Sciatic nerve (tissue), 2 donors: ENCODE measurements at places on chromosomes 2 and 18. TPM values are rescaled to one million over a fixed set of nuclear protein-coding genes. Genes with fewer than 3 reads are reported as not detected.

DNA sequence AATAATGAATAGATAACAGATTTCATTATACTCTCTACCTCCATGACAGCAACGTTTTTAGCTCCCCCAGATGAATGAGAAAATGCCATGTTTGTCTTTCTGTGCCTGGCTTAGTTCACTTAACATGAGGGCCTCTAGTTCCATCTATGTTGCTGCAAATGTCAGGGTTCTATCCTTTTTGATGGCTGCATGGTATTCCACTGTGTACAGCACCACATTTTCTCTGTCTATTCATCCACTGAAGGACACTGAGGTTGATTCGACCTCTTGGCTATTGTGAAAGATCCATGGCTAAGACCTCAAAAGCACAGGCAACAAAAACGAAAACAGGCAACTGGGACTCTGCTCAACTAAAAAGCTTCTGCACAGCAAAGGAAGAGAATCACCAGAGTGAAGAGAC lies 264.6 kb downstream of the HDAC4 start:
- DNase-seq = no peak

GRCh38 chr2:188193230-188193629 lies 98.4 kb upstream of the GULP1 start:
- no peak for DNase-seq

DNA sequence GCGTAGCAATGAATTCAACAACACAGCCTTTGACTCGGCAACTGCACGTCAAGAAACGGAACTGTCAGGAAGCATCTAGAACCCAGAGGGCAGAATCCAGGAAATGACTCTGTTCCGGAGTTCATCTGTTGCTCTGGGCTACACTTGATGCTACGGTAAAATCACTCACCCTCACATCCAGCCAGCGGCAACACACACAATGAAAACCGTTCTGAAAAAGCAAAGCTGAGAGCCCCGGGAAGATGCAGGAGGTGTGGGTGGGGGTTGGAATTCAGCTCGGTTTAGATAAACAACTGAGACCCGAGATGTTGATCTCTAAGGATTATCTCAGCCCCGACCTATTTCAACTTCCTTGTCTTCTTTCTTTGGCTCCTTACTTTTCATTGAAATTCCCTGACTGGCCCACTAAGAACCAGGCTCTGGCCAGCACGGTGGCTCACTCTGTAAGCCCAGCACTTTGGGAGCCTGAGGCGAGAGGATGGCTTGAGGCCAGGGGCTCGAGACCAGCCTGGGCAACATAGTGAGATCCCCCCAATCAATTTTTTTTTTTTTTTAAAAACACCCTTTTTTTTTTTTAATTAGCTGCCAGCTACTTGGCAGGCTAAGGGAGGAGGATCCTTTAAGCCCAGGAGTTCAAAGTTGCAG lies 13.3 kb upstream of the RAB17 start:
- no peak for DNase-seq

DNA sequence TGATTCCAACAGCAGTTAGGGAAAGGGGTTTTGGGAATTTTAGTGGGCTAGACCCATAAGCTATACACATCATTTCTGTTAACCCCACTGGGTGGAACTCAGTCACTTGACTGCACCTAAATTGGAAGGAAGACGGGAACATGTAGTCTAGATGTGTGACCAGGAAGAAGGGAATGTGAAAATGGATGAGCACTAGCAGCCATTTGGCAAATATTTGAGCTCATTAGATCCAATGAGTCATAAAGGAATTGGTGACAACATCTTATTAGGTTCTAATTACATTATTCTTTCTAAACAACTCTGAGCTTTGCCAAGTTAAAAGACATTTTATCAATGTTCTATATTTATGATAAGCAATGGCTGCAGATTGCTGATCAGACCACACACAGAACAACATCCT lies 400.6 kb downstream of the IRS1 start:
- DNase-seq = no peak

The GAL3ST2 gene
- not detected for total RNA-seq

The AGFG1 gene
- 85.6 TPM for total RNA-seq

DNA sequence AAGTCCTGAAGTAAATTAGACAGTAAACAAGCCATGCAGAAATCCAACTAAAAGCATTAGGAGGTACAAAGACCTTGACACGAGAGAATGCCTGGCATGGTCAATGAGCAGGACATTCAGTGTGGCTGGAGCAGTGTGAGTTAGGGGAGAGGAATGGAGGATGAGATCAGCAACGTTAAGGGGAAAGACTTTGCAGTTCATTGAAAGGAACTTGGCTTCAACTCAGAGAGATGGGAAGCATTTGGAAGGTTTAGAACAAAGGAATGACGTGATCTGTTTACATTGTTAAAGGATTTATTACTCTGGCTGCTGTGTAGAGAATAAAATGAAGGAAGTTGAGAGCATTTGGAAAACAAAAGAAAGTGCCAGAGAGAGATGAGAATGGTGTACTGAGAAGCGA lies 621.3 kb downstream of the XIRP2 start:
- DNase-seq = no peak

GRCh38 chr2:204024503-204024902 lies 87.9 kb downstream of the ICOS start:
- DNase-seq = no peak

DNA sequence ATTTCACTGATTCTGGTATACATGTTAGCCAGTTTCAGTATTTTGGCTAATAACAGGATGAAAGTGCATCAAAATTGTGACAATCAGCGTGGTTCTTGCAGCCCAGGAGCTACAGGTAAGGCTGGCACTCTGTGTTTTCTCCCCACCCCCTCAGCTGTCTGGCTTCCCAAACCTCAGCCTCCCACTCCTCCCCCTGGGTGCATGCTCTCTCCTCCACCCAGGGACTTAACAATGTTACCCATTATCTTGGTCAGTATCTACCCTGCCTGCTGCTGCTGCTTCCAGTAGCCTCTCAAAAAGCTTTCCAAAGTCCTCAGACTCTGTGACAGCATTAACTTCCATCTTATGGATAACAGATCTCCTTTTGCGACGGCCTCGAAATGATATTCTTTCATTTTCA lies 41.0 kb downstream of the TRABD2A start:
- DNase-seq = no peak

GRCh38 chr2:201808027-201808426 lies 1.7 kb downstream of the CDK15 start:
- DNase-seq = no peak

The TNS1 gene
- total RNA-seq = 703 TPM

The RAMP1 gene
- total RNA-seq = 26.3 TPM

The TAF4B gene
- 5.5 TPM for total RNA-seq

DNA sequence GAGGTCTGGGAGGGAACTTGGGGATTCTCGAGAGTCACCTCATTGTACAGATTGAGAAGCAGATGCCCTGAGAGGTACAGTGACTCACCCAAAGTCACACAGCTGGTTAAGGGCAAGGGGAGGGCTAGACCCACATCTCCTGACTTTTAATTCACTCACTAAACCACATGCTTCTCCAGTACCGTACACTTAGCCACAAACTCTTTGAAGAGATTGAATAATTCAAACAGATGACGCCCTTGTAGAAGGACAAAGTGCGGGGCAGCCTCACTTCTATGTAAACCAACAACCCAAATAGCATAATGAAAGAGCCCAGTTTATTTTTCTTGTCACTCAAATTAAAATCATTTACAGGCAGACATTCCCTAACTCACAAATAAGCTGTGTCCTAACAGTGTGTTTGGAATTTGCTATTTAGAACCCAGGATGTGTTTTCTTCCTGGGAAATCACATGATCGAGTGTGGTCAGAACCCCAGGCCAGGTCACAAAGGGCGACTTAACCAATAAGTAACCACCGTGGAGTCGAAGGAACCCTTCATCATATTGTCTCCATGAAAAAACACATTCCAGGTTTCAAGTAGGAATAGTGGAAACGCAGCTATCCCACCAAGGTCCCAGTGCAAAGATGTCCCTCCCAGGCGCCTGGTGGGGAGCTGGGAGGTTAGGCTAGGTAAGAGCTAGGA lies 35.8 kb upstream of the PTPN4 start:
- no peak for DNase-seq

- DNase-seq = no peak
Measured at GRCh38 chr2:201263779-201264178, 3.4 kb downstream of the CASP8 start.

The HJURP gene
- 0.71 TPM for total RNA-seq

DNA sequence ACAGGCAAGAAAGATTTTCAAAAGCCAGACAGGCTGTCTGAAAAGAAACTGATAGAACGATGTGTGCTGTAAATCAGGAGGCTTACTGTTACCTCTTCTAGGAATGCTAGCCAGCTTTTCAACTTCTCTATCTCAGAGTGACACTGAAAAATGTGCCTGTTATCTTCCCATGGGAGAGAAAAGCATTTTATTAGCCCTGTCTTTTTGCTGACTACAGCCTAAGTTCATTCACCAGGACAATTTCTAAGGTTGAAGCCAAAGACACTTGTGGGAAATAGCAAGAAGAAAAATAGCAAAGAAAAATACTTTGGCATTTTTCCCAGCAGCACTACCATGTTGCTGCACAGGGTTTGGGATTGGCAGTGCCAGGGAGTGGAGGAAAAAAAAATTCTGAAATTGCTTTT lies 34.0 kb downstream of the ABCB11 start:
- DNase-seq = no peak

The MC2R gene
- total RNA-seq = not detected

DNA sequence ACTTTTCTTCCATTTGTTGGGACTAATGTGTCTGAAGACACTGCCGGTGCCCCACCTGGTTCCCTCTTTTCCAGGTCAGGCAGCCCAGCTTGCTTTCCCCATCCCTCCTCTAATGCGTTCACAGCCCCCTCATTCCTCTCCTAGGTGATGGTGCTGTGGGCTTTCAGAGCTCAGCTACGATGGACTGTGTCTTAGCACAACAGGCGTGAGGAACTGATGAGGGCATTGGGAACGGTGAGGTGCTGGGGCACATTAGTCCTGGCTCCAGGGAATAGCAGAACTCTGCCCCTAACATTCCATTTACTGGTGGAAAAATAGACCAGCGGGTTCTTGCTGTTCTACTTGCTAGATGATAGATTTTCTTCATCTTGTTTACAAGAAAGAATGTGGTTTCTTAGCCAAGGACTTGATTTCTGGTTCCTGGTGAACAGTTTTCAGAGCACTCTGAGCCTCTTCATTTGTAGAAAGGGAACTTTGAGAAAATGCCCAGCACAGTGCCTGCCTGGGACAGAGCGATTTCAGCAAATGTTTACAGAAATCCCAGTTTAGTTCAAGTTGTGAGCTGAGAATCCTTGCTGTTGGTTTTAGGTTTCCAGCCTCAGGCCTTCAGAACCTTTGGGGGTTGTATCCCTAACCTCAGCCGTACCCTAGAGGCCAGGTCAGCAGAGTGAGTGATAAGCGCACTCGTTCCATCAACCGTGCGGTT lies 42.5 kb downstream of the LDLRAD4 start:
- peak; percentile 40 for DNase-seq

GRCh38 chr2:151150331-151151320 lies 111.0 kb downstream of the RBM43 start:
- DNase-seq = no peak

- DNase-seq = no peak
Measured at GRCh38 chr2:69159986-69160385, 147.0 kb downstream of the ANTXR1 start.

The SAG gene
- total RNA-seq = not detected

GRCh38 chr2:142791335-142791734 lies 86.1 kb upstream of the KYNU start:
- no peak for DNase-seq

DNA sequence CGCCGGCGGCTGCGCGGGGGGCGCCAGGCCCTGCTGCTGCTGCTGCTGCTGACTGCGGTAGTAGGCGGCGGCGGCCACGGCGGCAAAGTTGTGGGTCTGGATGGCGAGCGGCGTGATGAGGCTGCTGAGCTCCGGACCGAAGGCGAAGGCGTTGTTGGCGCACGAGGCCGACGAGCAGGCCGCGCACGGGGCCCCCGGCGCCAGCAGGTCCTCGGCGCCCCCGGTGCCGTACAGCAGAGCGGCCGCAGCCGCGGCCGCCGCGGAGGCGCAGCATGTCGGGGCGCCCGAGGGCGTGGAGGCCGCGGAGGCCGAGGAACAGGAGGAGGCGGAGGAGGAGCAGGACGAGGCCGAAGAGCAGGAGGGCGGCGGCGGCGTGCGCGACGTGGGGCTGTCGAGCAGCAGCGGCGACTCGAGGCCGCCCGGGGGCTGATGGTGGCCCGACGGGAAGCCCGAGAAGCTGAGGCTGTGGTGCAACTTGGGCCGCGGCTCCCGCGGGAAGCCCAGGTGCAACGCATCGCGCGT lies 1.8 kb downstream of the ZFP36L2 start:
- DNase-seq = no peak

The SERPINB5 gene
- total RNA-seq = not detected

GRCh38 chr2:190887089-190887488 lies 6.5 kb downstream of the GLS start:
- no peak for DNase-seq

The ABCB11 gene
- total RNA-seq = 1.5 TPM

The PECR gene
- total RNA-seq = 15.1 TPM

The MARCHF4 gene
- total RNA-seq = not detected

The VWC2L gene
- not detected for total RNA-seq

DNA sequence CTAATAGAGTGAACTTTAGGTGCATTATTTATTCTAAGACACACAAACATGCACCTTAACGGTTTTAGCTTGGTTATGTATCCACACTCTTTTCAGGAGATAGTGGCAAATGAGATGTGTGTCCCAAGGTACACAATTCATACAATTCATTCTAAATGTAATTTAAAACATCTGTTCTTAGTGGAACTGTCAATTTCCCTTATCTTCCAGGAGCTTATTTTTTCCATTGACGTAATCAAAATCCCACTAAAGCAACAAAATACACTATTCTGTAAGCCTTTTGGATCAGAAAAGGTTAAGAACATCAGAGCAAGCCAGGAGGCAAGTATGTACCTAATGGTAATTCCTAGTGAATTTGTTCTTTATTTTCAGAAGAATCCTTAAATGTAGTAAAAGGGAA lies 19.8 kb downstream of the EIF2AK3 start:
- no peak for DNase-seq

The STARD6 gene
- 0.85 TPM for total RNA-seq

The TSPYL6 gene
- total RNA-seq = 0.13 TPM

GRCh38 chr2:96374211-96374951 lies 38.8 kb downstream of the NCAPH start:
- peak; percentile 68 for DNase-seq

DNA sequence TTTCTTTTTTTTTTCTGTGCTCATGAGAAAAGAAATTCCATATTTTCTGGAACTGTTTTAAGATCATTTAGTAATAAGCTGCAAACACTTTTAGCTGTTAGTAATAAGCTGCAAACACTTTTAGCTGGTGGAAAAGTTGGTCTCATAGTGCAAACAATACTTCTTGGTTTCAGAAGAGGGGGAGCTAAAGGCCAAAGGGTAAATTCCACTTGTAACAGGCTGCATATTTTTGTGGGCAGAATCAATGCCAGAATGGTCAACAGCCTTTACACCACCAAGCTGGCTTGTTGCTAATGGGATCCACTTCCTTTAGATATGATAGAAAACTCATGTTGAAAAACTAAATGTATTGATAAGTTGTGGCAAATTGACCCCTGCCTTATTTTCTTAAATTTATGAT lies 356.8 kb downstream of the NR4A2 start:
- DNase-seq = no peak

- no peak for DNase-seq
Measured at GRCh38 chr2:19731037-19731436, 170.7 kb downstream of the TTC32 start.

GRCh38 chr2:11533278-11534070 lies at the start of gene GREB1:
GREB1 (plus strand) TSS chr2:11534045; CDS start chr2:11556615, 22,570 bp downstream.
- no peak for DNase-seq

The PLCD4 gene
- 9.1 TPM for total RNA-seq

GRCh38 chr2:218286570-218287459 lies 5.5 kb downstream of the TMBIM1 start:
- peak; percentile 93 for DNase-seq
